ENCODE measurements at places on chromosomes 12 and 14. TPM values are rescaled to one million over a fixed set of nuclear protein-coding genes. Genes with fewer than 3 reads are reported as not detected.

DNA sequence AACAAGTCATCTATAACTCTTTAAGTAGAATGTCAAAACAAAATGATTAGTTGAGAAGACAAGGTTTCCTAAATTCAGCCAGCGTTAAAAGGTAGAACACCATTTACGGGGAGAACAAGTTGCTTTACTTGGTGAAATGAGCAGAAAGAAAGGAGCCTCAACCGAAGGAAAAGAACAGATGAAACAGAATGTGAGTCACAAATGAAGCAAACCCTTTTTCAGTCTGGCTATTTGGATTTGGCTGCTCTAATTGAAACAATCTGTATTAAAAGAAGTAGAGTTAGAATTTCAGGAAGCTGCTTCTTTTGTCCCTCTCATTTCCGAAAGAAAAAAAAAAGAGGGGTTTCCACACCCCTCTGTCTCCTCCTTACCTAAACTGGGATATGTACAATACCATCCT is 34.6 kb downstream of the CEP128 start:
- DNase-seq: no peak

DNA sequence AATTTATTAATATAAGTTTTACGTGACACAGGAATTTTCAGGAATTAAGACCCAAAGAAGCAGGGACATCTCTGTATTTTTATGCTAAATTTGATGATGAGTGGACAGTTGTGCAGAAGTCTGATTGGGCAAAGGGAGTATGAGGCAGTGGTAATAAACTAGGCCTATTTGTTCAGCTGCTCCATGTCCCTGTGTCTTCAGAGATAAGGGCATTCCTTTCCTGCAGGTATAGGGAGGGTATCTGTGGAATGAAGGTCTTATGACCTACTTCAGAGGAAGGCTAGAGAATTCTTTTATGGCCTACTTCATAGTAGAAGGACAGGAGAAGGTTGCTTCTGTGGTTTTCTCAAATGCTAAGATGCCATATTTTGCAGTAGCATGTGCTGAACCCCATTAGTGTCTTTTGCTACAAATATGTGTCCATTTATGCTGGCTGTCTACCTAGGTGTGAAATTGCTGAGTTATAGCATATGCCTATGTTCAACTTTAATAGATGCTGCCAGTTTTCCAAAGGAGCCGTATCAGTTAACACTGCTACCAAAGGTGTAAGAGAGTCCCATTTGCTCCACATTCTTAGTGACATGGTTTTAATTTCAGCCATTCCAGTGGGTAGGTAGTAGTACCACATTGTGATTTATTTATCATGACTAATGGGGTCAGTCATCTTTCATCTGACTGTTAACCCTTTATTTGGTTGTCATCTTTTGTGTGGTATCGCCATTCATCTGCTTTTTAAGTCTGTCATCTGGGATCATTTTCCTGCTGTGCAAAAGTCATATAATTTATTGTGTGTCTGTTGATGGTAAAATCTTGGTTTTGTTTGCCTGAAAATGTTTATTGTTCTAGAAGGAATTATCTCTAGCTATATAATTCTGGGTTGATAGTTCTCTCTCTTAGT is 410.7 kb upstream of the RGS6 start:
- DNase-seq: no peak

DNA sequence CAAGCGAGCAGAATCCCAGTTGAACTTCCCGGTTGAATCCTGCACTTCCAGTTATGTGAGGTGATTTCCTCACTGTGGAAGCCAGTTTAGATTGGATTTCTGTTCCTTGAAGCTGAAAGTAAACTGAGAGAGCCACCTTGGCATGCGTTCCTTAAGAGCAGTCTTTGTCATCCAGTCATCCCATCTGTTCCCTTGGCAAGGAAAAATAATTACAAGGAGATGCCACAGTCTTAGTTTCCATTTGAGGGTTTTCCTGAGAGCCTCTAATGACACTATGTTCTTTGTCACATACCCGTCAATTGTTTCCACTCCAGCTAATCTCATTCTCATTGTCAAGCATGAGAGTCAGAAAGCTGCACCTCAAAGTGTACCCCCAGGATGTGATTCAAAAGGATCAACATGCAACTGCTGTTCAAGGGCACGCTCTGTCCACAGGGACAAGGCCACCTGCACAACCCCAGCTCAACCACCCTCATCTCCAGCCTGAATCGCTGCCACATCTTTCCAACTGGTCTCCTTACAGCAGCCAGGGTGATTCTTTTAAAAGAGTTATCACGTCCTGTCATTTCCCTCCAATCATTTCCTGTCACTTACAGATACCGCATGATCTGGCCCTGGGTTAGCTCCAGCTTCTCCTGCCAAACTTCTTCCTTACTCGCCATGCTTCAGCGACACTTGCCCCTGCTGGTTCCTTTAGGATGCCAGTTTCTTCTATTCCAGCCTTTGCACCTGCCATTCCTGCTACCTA is 18.0 kb upstream of the TCP11L2 start:
- DNase-seq: no peak

GRCh38 chr14:22420598-22421186 is 168.3 kb downstream of the DAD1 start:
- no peak for DNase-seq

DNA sequence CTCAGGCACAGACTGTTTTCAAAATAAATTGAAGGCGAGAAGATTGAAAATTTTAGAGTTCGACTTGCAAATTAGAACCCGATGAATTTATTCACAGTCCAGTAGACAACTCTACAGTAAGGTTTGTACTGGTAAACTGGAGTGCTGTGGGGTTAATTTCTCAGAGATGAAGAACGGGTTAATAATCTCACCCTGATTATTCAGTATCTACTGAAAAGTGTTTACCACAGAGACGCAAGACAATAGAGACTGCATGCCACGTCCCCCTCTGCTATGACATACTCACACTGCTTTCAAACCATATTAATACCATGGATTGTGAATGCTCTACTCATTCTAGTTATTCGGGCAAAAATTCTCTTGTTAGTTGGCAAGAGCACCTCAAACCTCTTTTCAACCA is 36.1 kb downstream of the CFL2 start:
- no peak for DNase-seq

GRCh38 chr14:104096318-104096717 is 10.8 kb downstream of the ASPG start:
- DNase-seq: no peak

- no peak for DNase-seq
Measured at GRCh38 chr12:96431067-96431466, 30.8 kb upstream of the CDK17 start.

DNA sequence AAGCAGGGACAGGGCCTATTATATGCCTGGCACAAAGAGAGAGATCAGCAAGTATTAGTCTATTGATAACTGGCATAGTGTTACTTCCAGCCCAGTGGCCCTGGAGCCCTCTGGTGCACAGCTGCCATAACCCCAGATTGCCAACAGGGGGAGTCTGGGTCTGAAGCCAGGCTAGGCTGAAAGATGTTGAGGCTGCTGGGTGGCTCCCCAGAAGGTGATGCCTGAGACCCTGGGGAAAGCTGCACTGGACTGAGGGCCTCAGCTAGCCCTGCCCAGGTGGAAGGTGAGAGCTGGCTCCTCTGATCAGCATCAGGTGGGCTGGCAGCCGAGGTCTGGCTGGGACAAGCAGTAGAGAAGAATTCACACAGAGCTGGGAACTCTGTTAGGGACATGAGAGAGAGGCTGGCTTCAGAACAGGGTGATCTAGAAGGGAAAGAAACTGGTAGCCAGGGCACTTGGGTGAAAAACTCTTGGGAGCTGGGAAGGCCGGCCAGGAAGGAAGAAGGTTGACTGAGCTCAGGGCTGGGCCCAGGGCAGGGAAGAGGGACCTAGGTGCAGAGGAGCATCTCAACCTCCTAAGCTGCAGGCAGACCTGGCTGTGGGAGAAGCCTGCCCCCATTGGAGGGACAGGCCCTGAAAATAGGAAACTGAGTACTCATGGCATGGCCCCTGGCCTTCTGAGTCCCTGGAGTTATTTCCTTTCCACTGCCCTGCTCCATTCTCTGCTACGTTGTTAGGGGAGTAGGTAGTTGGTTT is 3.9 kb downstream of the GZMH start:
- peak; percentile 9 for DNase-seq

GRCh38 chr14:66005900-66006434 is 480.2 kb upstream of the CCDC196 start:
- no peak for DNase-seq

DNA sequence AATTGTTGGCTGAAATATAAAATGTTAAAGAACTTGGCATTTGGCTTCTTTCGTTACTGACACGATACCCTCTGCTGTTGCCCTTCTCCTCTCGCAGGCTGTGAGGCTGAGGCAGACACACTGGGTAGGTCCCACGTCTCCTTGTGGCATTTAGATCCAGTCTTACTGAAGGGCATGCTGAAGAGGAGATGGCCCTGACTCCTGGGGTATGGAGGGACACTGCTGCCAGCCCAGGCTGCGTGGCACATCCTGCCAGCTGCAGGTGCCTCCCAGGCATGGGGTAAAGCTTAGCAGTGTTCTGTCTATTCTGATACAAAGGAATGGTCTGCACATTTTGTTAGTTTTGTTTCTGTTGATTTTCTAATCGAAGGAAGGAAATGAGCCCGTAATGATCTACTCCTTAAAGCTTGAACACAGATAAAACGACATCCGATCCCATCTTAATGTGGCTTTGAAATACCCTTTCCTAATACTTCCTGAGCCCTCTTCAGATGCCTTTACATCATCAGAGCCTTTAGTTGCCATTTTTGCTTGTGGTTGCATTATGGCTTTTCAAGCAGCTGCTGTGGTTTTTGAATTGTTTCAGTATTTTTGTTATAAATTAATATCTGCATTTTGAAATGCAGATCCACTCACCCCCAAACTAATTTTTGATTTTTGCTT is 61.1 kb downstream of the WDR20 start:
- no peak for DNase-seq

DNA sequence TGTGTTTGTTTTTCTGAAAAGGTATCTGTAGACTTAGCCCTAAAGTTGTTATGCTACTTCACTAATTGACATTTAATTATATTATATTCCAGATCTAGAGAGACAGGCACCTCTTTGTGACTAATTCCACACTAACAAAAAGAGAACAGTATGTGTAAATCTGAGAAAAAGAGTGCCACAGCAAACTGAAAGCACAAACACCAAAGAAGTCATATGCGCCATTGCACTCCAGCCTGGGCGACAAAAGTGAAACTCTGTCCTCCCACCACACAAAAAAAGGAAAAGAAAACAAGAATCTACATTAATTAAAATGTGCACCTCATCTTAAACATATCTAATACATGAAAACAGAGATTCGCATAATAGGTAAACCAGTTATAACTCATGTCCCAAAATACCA is 4.4 kb upstream of the CSRNP2 start:
- no peak for DNase-seq

GRCh38 chr12:94736004-94736403 is 85.6 kb upstream of the TMCC3 start:
- no peak for DNase-seq

GRCh38 chr14:99740411-99740810 is 52.8 kb upstream of the EML1 start:
- DNase-seq: no peak

GRCh38 chr12:11598900-11599299 is 50.6 kb upstream of the ETV6 start:
- DNase-seq: no peak

DNA sequence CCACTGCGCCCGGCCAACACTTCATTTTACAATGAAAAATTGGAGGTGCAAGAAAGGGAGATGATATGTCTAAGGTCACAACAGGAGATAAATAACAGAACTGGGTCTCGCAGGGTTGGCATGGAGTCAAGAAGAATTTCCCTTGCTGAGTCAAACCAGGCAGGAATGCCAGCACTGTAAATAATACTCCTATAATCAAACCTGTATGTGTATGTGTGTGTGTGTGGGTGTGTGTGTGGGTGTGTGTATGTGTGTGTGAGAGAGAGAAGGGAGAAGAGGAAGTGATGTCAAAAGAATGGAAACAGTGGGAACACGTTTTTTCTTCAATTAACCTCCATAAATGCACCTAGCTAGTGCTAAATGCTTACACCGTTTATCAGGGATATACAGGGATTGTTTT is 70.4 kb downstream of the TMEM116 start:
- DNase-seq: no peak

DNA sequence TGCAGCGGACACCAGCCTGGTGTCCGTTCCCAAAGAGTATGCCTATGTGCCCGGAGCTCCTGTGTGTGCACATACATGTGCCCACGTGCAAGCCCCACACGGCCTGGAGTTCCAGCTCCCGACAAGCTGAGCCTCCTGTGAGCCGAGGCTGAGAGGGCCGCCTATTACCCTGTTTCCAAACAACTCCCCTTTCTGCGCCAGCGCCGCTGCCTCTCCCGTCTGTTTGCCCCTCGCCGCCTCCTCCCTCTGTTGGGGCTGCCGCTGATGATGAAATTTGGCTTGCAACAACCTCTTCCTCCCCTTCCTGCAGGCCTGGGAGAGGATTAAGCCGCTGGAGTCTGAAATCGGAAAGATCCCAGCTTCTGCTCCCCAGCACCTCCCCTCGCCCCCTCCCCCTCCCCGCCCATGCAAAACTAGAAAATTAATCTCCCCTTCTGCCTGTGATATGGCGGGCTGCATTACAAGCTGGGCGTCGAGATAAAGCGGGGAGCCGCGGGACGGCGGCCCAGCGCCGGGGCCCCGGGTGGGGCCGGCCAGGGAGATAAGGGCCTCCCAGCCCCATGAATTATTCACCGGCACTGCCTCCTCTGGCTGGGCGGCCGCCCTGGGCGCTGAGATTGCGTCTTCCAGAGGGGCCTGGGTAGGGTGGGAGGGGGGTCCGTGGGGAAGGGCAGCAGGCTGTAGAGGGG is 6.8 kb upstream of the ASIC1 start:
- no peak for DNase-seq

GRCh38 chr12:72274931-72275330 is 2.8 kb downstream of the TRHDE start:
- no peak for DNase-seq

MYH6 gene
- total RNA-seq: not detected

SDR9C7 gene
- not detected for total RNA-seq

TTC9 gene
- 4.2 TPM for total RNA-seq

TAS2R7 gene
- 0.21 TPM for total RNA-seq

GRIP1 gene
- total RNA-seq: 38.4 TPM

NCOR2 gene
- total RNA-seq: 144 TPM

TIGAR gene
- total RNA-seq: 15.4 TPM

PLA2G1B gene
- not detected for total RNA-seq

DTX1 gene
- 8.1 TPM for total RNA-seq

NUP37 gene
- 46.4 TPM for total RNA-seq

ITGB7 gene
- total RNA-seq: not detected
